T-helper 17 cell (primary cell): ENCODE measurements at places on chromosomes 6 and 20.

DNA sequence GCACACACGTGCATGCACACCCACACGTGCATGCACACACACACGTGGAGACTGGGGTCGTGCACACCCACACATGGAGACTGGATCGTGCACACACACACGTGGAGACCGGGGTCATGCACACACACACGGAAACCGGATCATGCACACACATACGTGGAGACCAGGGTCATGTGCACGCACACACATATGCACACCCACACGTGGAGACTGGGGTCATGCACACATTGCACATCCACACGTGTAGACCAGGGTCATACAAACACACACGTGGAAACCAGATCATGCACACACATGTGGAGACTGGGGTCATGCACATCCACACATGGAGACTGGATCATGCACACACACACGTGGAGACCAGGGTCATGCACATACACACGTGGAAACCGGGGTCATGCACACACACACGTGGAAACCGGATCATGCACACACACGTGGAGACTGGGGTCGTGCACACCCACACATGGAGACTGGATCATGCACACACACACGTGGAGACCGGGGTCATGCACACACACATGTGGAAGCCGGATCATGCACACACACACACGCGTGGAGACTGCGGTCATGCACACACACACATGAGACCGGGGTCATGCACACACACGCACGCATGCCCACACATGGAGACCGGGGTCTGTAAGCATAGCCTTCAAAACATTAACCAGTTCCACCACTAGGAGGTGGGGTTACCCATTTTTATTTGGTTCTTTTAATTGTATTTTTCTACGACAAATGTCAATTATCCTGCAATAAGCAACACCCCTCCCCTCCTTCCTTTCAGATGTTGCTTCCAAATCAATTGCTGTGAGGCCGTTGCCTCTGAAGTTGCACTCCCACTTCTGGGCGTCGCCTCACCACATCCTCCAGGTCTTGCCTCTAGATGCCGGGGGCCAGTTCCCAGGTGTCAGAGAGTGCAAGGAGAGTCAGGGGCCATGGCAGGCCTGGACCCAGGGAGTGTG, 95.8 kb downstream of the TMEM242 start:
- no peak for DNase-seq

- no peak for DNase-seq
Observed at GRCh38 chr6:89977808-89978748, 83.8 kb downstream of the GJA10 start.

- DNase-seq: peak; percentile 32
Observed at GRCh38 chr20:17938871-17939619, 29.5 kb downstream of the SNX5 start.

- no peak for DNase-seq
Observed at GRCh38 chr20:776165-776564, 7.9 kb upstream of the SLC52A3 start.

DNA sequence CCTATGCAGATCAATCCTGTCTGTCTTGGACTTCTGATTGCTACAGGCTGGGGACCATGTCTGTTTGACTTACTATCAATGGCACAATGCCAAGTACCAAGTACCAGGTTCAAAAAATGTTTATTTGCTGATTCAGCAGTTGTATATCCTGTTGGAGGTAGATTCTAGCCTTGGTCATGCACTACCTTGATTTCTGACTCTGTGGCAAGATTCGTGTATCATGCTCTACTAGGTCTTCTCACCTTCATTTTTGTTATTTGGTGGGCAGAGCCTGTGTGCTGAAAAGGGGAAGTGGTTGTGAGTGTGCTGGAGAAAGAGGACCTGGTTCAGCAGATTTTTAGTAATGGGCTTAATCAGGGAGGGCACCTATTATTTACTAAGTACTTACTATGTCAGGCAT, 192.4 kb upstream of the MYLIP start:
- no peak for DNase-seq

DNA sequence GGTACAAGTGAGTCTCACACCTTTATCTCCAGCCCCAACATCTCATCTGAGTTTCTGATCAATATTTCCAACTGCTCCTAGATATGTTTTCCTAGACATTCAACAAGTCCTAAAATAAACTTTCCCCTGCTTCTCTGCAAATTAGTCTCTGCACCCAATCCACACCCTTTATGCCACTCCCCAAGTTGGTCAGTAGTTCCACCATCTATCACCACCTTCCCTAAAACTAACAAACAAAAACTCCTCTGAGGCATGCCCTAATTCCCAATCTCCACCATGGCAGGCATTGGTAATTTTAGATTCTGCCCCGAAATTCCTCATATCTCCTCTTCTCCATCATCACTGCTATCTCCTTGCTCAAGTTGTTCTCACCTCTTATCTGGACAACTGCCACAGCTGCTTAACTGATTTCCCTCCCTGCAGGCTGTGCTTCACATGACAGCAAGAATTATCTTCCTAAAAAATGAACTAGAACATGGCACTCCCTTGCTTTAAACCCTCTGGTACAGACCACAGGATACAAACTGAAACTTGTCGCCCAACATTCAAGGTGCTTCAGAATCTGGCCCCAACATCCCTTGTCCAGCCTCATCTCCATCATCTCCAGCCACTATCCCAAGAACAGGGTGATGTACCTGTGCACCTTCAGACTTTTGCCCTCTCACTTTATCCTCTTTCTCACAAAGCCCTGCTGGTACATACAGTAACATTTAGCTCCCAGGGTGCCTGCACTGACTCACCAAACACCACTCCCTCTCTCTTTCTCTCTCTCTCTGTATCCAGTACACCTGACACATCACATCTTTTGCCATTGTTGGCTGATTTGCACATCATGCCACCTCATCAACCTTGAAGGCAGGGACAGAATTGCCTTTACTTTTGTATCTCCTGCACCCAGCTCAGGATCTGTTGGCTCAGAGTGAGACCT, 55.5 kb downstream of the ZHX3 start:
- no peak for DNase-seq

DNA sequence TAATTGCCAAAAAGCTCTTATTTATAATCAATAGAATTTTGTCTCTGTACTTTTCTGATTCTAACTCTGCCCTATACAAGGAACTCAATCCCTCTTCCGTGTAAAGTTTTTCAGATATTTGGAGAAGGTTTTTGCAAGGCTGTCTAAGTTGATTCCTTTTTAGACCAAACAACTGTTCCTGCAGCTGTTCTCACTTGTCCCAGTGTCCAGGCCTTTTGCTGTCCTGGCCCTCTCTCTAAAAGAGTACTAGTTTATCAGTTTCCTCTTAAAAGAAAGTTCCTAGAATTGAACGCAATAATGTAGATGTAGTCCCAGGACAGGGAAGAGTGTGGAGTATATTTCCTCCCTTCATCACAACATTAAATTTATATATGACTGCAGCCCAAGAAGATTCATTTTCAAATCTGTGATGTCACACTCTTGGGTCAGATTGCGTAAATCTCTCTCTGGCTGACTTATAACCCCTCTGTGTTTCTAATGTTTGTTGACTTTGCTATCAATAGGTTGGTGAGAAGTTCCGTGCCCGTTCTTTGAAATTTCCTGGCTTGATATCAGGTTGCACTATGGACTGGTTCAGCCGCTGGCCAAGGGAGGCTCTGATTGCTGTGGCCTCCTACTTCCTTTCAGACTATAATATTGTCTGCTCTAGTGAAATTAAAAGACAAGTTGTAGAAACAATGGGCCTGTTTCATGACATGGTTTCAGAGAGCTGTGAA, 139.4 kb upstream of the GLP1R start:
- no peak for DNase-seq

- DNase-seq: no peak
Observed at GRCh38 chr6:156816505-156816904, 39.3 kb downstream of the ARID1B start.

DNA sequence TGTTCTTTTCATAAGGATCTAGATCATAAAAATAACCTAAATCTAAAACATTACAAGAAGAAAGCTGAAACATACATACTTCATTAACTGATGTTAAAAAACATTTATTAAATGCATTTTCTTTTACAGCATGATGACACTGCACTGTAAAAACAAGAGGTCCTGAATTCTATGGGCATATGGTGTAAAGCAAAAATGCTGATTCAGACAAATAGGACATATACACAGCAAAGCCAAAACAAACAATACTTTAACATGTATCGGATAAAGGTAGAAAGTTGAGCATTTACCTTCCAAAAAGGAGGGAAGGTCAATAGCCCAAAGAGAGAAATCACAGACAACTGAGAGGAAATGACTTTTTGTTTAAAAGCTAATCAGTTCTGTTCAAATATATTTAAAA, 221.5 kb downstream of the RNGTT start:
- no peak for DNase-seq

DNA sequence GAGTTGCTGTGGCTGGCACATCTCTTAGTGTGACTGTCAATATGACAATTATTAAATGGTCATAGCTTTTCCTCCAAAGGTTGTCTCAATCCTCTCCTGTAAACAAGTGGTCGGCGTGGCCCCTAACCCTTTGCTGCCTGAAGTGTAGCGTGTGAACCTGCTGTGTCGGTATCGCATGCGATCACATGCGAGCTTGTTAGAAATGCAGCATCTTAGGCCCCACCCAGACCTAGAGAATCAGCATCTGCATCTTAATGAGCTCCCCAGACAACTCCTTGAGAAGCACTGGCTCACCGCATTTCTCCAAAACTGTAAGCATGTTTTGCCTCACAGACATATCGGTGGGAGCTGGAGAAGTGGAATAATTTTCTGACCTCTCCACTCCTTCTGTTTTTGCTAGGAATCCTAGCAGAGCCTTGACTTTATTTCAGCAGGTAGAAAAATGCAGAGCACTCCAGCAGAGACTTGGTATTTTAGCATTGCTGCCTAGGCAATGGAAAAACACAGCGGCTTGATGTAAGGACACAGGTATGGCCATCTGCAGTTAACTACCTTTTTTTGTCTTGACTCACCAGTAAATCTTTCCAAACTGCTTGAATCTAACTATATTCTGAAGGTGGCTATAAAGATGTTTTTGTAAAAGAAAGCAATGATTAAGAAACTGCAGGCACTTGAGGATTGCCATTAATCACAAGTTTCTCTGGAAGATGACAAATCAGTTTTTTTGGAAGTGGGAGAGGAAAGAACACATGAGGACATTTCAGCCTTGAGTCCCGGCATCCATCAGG, 67.6 kb downstream of the PSMG4 start:
- DNase-seq: no peak

DNA sequence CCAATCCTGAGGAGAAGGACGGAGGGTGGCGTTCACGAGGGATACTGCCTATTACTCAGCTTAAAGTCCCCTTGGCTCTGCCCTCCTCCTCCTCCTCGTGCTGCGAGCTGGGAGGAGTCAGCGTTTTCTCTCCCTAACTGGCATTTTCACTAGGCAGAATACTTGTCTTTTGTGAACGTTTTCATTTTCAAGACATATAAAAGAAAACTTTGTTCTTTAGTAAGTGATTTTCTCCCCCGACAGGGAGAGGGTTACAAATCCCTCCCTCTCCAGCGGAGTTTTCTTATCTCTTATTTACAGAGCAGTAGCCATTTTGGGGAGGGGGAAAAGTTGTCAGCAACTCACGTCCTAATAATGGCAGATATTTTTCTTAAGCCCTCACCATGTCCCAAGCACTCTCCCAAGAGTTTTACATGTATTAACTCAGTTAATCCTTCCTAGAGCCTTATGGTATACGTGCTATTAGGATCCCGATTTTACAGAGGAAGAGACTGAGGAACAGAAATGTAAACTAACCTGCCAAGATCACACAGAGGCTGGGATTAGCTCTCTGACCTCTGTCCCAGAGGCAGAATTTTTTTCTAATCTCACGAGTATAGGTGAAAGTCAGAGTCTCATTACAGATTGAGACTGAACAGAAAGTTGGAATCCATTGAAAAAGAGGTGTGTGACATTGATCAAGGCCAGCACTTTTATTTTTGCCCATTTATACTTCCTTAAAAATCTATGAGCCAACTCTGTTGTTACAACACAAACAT, 30.0 kb upstream of the ZNF217 start:
- DNase-seq: no peak

DNA sequence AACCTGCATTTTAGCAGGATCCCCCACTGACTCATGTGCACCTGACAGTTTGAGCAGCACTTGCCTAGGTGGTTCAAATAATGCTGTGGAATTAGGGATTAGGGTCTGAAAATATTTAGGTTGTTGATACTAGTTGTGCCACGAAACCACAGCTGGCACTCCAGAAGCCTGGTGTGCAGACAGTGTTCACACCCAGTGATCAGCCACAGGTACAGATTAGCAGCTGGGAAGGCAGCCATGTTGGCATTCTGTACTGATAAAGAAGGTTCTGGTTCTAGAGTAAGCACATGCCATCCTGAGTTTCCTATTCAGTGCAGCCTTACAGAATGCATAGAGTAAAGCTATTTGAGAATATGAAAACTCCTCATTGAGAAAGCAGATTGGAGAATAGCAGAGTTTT, 30.1 kb downstream of the TMEM74B start:
- DNase-seq: no peak

DNA sequence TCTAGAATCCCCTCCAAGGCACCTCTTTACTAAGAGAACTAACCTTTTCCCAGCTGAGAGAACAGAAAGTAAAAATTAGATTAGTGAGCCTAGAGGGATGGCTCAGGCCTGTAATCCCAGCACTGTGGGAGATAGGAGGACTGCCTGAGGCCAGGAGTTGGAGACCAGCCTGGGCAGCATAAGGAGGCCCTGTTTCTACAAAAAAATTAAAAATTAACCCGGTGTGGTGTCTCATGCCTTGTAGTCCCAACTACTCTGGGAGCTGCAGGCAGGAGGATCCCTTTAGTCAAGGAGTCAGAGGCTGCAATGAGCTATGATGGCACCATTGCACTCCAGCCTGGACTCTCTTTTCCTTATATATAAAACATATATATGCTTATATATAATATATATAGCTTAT, 5.5 kb upstream of the OOEP start:
- no peak for DNase-seq

DNA sequence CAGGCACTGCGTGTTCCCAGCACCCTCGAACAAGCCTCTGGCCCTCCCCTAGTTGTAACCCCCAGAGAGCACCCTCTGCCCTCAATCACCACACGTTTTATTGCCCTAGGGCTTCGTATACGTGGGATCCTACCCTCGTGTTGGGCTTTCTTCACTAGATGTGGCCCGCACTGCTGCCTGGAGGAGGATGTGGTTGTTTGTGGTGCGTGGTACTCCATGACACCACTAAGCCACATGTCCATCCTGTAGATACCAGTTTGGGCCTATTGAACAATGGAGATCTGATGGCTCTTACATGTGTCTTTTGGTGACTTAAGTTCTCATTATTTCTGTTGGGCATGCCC, 17.0 kb downstream of the SLC2A4RG start:
- DNase-seq: no peak

- no peak for DNase-seq
Observed at GRCh38 chr6:151088963-151089362, 150.8 kb upstream of the AKAP12 start.

- DNase-seq: no peak
Observed at GRCh38 chr6:92906385-92906784, 513.0 kb downstream of the EPHA7 start.

- DNase-seq: no peak
Observed at GRCh38 chr6:119324718-119325117, 24.8 kb downstream of the MAN1A1 start.

- no peak for DNase-seq
Observed at GRCh38 chr6:56775498-56776166, 132.9 kb upstream of the DST start.

GRCh38 chr6:36663504-36664446, 14.7 kb upstream of the CDKN1A start:
- no peak for DNase-seq
